Activated T-cell treated with anti-CD3 and anti-CD28 coated beads for 24 hours (primary cell): ENCODE measurements at places on chromosomes 2 and 18.

GRCh38 chr2:240225131-240225530 lies 84.7 kb upstream of the OTOS start:
- no peak for DNase-seq

GRCh38 chr2:153476816-153477635 lies 1.5 kb downstream of the RPRM start:
- DNase-seq: no peak

GRCh38 chr2:14072338-14072737 lies 560.2 kb upstream of the LRATD1 start:
- DNase-seq: no peak

DNA sequence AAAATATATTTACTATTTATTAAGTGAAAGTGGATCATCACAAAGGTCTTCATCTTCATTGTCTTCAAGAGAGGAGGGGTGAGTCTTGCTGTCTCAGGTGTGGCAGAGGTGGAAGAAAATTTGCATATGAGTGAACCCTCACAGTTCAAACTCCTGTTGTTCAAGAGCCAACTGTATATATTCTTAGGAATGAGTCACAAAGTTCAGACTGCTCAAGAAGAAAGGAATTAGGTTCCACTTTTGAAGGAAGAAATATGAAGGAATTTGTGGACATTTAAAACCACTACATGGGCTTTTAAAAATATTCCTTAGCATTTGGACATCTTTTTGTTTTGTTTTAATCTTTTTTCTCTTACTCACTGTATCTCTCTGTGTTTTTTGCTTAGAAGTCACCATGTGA lies 212.6 kb downstream of the INSIG2 start:
- DNase-seq: no peak

GRCh38 chr18:9869715-9870430 lies 15.9 kb upstream of the TXNDC2 start:
- DNase-seq: no peak

- no peak for DNase-seq
Measured at GRCh38 chr2:65681503-65681902, 249.1 kb upstream of the SPRED2 start.

- no peak for DNase-seq
Measured at GRCh38 chr2:48454504-48454903, 75.5 kb upstream of the STON1 start.

DNA sequence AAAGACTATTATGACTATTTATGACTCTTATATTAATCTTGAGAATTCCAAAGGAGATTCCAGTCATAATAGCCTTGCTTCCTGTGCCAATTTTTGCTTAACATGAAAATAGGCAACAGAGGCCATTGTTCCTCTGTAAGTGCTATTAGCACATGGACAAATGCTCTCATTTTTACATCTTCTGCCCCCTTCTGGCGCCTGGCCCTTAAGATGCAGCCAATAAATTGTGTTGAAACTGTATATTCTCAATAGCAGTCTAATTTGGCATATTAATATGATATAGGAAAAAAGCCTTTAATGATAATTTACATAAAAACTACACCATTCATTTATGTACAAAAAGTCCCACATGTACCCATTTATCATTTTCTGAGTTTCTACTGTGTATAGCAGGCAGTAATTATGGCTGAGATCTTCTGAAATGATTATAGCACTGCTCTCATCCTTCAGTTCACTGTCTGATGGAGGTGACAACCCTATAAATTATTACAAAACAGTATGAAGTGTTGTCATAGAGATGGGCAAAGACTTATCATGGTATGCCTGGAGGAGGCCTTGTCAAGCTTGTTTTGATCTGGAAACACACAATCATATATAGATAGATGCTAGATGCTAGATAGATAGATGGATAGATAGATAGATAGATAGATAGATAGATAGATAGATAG lies 613.3 kb downstream of the TSN start:
- DNase-seq: no peak
